Neural crest cell (in vitro differentiated cells): ENCODE measurements at places on chromosomes 3 and 15.

DNA sequence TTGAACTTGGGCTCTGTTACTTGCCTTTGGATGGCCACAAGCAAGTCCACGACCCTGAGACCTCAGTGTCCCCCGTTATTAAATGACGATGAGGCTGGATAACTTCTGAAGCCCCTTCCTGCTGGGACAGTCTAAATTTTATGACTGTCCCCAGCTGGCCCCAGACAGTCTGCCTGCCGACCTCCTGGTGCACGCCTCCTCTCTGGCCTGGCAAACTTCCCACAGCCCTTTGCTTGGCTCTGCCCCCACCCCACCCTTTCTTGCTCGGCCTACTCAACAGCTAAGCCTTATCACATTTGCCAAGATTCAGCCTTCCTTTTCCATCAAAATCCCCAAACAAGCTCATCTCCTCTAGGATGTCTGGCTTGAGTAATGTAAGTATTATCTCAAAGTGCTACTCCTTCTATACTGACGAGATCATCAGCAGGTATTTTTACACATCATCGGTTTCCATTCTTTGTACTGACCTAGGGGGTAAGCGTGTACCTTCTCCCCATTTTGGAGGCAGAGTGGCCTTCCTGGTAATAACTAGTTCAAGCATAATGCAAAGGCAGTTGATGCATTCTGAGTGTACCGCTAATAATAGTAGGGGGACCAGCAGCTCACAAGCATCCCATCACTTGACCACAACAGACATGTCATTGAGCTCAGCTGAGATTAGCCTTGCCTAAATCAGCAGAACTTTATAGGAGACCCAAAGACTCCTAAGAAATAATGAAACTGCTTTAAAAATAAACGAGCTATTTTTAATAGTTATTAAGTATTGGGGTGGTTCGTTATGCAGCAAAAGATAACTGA, 120.8 kb upstream of the HACD2 start:
- DNase-seq: no peak

DNA sequence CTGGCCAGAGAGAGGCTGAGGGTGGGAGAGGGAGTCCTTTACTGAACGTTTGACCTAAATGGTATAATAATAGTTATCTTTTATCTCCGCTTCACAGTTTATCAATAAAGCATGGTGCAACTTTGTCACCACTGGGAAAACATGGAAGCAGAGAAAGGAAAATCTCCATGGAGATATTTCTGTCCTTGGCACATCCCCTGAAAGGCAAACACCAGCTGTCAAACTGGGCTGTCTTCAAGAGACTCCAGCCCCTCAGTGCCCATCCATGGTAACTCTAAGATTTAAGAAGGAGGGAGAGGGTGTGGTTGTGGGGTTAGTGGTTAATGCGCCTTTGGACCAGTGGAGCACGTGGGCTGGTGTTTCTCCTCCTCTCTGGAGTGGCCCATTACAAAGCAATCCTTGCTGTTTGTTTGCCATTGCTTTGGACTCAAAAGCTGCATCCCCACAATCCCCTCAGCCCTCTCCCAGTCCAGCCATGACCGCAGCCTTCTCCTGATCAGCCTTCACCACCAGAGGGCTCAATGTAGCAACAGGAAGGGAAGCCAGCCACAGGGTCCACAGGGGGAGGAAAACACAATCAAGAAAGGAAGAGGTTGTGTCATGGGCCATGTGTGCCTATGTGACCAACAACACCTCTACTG, 38.2 kb upstream of the FAM174B start:
- peak; percentile 51 for DNase-seq

DNA sequence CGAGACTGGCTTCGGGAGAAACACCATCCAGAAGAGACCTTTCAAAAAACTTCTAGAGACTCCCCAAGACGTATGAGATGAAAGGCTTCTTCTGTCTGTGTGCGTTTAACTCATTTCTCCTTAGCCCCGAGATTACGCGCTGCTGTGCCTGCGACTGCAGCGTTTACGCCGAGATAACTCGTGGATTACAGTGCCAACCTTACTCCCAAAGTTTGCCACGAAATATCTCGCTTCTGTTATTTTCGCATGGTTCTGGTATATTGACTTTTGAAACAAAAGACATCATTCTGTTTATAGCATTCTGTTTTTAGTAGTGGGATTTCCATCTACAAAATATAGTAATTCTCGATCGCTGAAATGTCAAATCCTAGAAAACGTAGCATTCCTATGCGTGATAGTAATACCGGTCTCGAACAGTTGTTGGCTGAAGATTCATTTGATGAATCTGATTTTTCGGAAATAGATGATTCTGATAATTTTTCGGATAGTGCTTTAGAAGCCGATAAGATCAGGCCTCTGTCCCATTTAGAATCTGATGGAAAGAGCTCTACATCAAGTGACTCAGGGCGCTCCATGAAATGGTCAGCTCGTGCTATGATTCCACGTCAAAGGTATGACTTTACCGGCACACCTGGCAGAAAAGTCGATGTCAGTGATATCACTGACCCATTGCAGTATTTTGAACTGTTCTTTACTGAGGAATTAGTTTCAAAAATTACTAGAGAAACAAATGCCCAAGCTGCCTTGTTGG, 467 bp downstream of the PGBD4 start:
- DNase-seq: no peak

DNA sequence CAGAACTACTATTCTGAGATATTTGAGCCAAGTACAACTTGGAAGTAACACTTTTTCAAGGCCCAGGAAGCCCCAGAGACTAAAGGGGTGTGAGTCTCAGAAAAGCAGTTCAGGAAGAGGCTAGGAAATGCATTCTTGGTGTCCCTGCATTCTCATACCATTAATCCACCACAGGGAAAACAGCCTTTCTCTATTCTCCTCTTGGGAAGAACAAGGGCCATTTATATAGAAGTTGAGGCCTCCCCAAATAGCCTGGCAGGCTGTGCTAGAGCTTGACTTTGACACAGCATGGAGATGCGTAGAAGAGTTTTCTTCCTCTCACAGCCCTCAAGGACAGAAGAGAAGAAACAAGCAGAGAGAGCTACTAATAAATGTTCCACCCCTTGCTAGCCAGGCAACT, 5.5 kb upstream of the NR2C2 start:
- DNase-seq: no peak

DNA sequence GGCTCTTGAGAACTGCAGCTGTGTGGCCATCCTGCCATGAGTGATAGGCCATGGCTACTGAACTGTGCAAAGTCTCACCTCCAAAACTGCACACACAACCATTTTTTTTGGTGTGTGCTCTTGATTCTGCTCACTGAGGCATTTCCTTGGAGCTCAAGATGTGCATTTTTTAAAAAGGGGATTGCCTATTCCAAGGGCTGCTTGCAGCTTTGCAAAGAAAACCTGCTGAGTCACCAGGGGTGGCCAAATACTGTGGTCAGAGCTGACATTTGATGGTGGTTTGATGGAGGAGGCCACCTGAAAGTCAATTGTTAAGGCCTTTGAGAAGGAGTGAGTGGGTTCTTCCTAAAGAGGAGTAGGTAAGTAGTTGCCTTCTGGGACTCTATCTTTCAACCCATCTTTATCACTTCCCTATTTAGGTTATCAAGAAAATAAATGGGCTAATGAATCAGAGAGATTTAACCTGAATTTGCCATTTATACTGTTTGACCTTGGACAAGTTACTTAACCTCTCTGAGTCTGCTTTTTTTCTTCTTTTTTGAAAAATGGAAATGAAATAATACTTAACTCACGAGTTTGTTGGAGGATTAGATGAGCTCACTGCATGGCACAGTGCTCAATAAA, 87.9 kb downstream of the CHST2 start:
- no peak for DNase-seq

DNA sequence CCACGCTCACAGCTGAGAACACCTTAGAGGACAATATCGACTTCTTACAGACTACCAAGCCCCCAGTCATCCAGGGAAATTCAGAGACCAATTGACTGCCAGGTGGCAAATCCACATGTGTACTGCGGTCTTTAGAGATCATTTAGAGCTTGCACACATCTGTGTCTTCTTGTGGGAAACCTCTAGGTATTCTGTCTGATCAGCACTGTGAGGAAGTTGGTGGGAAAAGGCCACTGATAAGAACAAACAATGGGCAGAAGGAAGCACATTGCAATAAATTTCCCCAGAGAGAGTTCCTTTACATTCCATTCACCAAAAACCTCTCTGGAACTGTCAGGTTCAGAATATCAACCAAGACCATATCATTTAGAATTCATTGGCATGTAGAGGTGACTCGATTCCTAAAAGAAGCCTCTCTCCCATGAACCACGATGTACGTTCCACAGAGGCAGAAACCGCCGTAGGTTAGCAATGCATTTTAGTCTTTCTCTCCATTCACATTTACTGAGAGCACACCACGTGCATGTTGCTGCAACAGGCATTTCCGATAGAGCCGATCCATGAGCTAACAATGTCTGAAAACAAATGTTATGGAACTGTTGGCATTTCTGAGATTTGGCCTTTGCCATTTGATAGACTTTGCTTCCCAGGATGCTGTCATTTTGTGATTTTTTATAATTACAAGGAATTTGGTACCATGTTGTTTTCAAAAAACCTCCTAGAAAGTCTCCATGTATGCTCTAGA, 287.3 kb upstream of the TPRG1 start:
- DNase-seq: no peak

GRCh38 chr3:159380891-159381290, 579.0 kb downstream of the MFSD1 start:
- DNase-seq: no peak

DNA sequence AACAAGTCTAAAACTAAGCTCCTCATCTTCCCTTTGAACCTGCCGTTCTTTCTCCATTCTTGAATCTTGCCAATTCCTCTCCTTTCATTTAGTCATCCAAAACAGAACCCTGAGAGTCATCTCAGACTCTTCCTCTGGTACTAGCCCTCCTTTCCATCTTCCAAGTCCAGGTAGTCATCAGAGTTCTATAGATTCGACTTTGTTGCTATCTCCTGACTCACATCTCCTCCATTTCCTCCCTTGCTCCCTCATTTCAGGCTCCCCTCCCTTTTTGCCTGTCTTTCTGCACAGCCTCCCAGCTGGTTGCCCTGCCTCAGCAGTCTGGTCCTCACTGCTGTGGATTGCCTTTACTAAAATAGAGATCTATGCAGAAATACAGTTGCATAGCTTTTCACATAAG, 4.7 kb downstream of the ATG7 start:
- DNase-seq: no peak

DNA sequence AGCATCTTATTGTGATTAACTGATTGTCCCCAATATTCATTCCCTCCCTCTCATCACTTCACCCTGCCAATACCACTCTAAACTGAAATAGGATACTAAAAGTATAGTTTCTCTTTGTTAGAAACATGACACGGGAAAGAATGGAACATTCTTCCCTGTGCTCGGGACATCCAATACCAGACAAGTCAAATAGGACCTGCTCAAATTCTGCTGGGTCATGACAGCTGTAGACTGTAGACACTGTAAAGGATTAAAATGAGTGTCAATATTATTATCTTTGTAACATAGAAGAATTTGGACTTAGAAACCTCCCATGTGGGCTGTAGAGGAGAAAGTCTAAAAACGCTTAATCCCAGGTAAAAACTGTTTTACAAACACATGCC, 315.0 kb upstream of the NR2E3 start:
- DNase-seq: no peak

DNA sequence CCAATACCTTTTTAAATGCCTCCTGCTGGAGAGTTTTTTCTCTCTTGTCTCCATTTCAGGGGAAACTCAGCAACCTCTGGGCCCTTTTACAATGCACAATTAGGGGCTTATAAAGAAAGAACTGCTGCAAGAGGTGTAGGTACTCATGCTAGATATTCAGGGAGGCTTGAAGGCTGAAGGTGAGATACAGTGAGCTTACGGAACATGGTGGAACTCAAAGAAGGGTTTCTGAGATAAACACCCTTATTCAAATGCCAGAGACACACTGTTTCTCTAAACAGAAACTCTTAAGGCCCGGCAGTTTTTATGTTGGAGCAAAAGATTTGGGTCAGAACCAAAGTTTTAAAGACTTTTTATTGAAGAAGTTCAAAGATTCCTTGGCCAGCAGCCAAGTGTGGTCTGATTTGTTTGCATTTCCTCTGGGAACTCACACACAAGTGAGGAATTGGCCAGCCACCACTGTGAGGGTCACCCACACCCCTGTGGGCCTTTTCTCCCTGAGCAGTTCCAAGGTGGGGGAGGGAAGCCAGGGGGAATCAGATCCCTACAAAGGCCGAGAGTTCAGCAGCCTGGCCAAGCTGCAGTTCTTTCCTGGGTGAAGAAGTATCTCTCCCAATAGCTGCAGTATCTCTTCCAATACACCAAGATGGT, 47.8 kb downstream of the TNFAIP8L3 start:
- no peak for DNase-seq

- DNase-seq: peak; percentile 31
Observed at GRCh38 chr15:65595960-65596359, 15.0 kb downstream of the INTS14 start.

GRCh38 chr3:73383470-73384049, 241.2 kb downstream of the PDZRN3 start:
- DNase-seq: no peak

DNA sequence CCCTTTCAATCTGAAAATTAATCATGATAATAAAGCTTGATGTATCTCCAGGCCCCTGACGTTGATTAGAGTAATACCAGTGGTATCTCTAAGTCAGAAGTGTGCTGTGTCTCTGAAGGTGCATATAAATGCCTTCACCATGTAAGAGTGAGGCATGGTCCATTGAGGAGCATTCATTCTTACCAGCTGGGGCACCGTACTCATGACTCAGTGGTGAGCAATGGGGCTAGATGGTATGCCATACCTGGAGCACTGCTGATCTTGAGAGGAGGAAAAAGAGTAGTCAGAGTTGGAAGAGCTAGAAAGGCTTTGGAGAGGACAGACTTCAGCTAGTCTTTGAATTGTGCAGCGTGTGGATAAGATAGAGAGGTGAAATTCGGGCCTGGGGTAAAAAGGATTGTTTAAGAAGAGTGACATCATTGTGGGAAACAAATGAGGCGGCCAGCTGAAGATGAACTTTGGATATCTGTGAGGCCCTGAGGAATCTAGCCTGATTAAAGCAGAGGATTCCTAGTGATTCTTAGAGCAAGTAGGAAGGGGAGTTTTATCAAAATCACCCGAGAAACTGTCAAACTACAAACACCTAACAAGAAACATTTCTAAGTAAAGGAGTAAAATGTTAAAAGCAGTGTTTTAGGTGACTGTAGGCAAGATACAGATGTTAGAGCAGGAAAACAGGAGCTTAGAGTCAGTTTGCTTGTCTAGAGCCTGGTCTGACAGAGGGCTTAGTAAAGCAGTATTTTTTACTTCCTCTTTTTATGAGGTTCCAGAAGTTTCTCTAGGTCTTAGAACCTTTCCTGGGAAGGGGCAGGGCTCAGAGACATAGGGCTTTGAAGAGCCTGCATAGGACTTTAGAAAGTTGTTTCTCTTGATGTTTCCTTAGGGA, 13.6 kb downstream of the TMOD3 start:
- DNase-seq: no peak

GRCh38 chr3:139355476-139355875, 11.7 kb downstream of the MRPS22 start:
- no peak for DNase-seq

DNA sequence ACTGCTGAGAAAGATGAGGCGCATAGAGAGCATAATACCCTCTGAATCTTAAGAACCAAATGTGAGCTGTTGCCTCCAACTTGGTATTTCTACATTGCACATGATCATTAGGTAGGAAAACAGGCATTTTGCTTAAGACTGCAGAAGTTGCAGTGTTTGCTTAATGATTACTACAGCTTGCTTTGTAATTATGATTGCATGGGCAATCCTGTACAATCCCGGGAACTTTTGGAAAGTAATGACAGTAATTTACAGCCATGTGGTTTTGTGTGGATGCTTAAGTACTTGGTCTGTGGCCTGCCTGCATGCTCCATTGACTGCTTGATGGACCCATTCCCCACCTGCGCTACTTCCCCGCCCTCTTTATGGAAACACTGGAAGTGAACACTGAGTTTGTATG, 301.1 kb downstream of the DIPK2A start:
- no peak for DNase-seq
